Activated CD4-positive, alpha-beta T cell treated with anti-CD3 and anti-CD28 coated beads for 48 hours (primary cell): ENCODE measurements at places on chromosomes 7 and 10.

- DNase-seq, result no peak
Measured at GRCh38 chr7:135831455-135832195, 83.0 kb upstream of the FAM180A start.

- DNase-seq, result peak; percentile 27
Measured at GRCh38 chr7:139523199-139523941, at the start of gene CLEC2L. TSS of gene CLEC2L (plus strand) at chr7:139523685. CDS start at chr7:139523928, 243 bp downstream.

- no peak for DNase-seq
Measured at GRCh38 chr7:82166260-82167015, 277.1 kb downstream of the CACNA2D1 start.

DNA sequence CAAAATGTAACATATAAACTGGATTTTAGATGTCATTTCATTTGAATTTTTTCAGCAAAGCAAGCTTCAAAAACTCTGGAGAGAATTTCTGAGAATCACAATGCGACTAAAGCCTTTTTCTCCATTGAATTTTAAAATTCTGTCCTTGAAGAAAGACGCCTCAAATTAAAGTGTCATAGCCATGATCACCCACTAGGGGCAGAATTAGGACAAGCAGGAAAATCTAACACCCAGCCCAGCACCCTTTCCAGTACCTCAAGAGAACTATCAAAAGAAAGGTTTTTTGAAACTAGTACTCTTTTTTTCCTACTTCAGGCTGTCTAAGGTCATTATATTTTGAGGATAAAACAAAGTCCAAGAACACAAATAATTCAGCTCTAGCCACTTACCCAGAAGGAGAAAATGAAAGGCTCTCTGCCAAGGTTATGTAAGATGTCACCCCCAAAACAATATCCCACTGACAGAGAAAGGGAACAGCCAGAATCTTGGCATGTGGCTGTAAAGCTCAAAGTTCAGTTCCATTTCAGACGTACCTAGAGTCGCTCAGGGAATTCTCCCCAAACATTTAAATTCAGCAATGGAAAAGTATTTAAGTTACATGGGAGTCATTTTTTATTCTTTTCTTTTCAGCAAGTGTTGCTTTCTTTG is 299.4 kb downstream of the SNX13 start:
- peak; percentile 32 for DNase-seq

GRCh38 chr7:143416565-143417149 is 8.0 kb upstream of the EPHA1 start:
- DNase-seq, result no peak

GRCh38 chr7:33054261-33054964 is 8.2 kb downstream of the NT5C3A start:
- no peak for DNase-seq

- DNase-seq, result no peak
Measured at GRCh38 chr7:10022957-10023356, 950.7 kb upstream of the PHF14 start.

GRCh38 chr10:129441372-129442009 is 25.6 kb upstream of the MGMT start:
- DNase-seq, result no peak

GRCh38 chr10:9515922-9516321 is 1461.4 kb downstream of the GATA3 start:
- DNase-seq, result no peak
